ENCODE measurements at places on chromosomes 13 and 19.

- DNase-seq, result no peak
These were observed 85.4 kb downstream of the KLF12 start for GRCh38 chr13:74048756-74049155.

DNA sequence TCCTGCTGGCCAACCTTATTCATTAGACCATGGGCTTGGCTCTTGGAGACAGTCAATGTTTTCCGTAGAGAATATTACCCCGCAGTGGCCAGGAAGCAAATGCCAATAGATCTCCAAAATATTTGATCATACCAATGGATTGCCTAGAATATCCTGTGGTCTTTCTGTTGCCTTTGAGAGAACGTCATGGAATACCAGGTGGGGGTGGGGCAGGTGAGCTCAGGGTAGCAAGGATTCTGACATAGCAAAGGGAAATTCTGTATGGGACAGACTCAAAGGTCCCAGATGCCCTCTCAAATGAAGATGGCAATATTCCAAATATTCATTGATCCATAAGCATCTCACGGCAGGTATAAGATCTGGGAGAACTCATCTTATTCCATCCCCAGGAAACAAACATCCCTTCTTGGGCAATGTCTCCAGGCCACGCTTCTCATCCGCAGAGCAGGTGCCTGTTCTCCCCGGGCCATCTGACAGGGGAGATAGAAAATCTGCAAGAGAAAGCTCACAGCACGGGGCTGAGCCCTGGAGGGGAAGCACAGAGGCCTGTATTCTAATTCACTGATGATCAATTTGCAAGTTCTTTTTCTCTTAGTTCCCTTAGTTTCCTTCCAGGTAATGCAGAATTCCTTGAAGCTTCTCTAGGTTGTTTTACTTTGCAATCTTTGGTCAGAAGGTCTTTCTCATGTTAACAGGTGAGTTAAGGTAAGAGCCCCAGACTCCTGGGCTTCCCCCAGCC lies 69.6 kb upstream of the TSHZ3 start:
- no peak for DNase-seq

- DNase-seq, result no peak
These were observed 364.0 kb downstream of the LMO7 start for GRCh38 chr13:76000131-76000530.

DNA sequence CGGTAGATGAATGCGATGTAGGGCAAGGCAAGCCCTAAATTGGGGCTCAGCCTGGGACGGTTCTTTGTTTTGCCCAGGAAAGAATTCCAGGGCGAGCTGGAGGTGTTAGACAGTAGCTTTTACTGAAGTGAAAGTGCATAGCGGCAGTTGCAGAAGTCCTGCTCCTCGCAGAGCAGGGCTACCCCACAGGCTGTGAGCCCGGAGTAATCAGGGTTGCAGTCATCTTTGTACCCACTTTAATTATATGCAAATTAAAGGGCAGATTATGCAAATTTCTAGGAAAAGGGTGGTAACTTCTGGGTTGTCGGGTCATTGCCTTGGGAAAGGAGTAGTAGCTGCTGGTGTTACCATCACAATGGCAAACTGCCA lies 30.5 kb downstream of the VAV1 start:
- DNase-seq, result no peak

DNA sequence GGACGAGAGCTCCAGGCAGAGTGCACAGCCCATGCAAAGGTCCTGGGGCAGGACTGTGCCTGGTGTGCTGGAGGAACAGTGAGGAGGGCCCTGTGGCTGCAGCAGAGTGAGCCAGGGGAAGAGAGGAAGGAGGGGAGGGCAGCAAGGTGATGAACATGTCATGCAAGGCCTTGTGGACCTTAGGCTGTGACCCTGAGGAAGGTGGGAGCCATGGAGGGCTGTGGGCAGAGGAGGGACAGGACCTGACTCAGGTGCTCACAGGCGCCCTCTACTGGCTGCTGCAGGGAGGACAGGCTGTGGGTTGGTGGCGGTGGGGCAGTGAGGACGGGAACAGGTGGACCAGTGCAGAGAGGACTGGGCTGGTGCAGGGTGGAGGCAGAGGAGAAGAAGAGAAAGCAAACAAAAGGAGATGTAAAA lies 170.3 kb downstream of the PTPRS start:
- DNase-seq, result no peak

- DNase-seq, result no peak
These were observed 134.0 kb downstream of the MAB21L1 start for GRCh38 chr13:35342440-35342839.

DNA sequence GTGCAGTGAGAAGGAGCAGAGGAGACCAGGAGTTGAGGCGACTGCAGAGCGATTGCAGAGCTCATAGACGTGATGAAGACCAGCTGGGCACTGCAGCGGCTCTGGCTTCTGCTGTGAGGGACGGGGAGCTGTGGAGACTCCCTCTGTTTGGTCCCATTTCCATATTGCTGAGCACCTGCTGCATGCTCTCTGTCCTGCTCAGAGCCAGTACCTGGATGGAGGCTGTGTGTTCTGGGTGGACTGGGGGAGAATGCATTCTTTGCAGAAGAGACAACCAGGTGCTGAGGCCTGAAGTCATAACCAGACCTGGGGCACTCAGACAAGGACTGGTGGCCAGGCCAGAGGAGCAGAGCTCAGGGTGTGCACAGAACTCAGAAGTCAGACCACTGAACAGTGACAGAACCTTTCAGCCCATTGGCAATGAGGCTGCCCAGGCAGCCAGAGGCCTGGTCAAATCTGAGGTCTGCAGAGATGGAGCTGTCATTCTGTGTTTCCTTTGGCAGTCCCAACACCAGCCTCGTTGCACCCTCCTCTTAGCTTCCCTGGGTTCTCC lies 1.3 kb upstream of the A1BG start:
- no peak for DNase-seq

- DNase-seq, result no peak
These were observed 37.3 kb downstream of the SOX1 start for GRCh38 chr13:112103961-112104880.

GRCh38 chr13:109500146-109500773 lies 286.1 kb downstream of the IRS2 start:
- no peak for DNase-seq

DNA sequence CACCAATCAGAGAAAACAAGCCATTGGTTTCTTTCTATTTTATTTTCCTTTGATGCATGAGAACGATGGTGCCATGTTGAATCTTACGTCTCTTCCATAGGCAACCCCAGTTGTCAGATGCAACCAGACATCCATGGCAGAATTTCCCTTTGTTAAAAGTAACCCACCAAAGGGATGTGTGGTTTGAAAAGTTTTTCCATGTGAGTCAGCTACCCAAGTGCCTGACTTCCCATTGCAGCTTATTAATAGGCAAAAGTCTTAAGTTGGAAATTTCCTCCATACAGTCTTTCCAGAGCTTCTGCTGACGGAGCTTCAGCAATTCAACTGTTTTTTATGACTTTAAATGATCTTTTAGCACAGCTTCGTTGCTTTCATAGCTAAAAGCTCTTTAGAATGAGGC lies 73.8 kb upstream of the FAM216B start:
- DNase-seq, result no peak

- no peak for DNase-seq
These were observed 5.0 kb upstream of the FRY start for GRCh38 chr13:32026623-32027022.

DNA sequence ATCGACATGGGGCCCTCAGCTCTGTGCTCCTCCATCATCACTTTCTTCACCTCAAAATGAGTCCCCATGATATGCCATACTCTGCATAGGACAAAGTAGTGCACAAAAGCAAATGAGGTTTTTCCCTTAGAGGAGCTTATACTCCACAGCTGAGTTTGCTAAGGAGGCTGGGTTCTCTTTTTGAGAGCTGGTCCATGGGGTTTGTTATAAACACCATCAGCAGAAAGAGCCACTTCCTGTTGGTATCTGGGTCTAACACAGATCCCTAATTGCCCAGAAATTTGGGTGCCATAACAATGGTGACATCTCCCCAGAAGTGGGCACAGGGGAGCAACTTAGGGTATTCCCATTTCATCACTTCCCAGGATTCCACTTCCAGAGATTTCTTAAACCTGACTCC lies 395.7 kb downstream of the FOXO1 start:
- no peak for DNase-seq

DNA sequence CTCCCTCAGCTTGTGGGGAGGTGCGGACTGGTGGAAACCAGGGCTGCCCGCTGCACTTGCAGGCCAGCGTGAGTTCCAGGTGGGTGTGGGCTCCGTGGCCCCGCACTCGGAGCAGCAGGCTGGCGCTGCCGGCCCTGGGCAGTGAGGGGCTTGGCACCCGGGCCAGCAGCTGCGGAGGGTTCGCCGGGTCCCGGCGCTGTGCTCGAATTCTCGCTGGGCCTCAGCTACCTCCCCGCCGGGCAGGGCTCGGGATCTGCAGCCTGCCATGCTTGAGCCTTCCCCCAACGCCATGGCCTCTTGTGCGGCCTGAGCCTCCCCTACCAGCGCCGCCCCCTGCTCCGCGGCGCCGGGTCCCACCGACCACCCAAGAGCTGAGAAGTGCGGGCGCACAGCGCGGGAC lies 71.6 kb upstream of the ADGRL1 start:
- no peak for DNase-seq

- DNase-seq, result peak; percentile 86
These were observed at the start of gene DPF1 for GRCh38 chr19:38224014-38224862. Gene DPF1 (minus strand): TSS chr19:38224222. CDS start chr19:38224142, 80 bp downstream.

DNA sequence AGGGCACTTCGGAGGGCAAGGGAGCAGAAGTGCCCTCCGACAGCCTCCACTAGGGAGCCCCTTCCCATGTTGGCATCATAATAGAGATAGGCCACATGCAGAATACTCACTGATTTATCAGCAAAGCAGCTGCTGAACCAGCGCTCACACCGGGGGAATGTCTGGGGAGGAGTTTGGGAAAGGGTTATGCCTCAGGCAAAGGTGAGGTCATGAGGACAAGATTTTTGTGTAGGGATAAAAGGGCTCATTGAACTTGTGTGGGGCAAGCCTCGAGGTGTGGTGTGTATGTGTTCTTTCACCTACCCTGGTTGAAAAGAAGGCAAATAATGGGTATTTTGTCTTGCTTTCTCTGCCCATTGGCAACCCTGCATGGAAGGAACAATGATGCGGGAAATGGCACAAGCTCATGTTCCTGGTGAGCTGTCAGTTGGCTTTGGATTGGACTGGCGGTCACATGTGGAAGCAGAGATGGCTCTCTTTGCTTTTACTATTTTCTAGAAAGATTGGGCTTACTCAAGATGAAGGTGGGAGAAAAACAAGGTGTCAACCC lies 39.1 kb upstream of the SLC7A9 start:
- DNase-seq, result no peak

GRCh38 chr13:96141032-96141431 lies 51.1 kb downstream of the HS6ST3 start:
- peak; percentile 9 for DNase-seq

- DNase-seq, result no peak
These were observed 44.5 kb downstream of the CAPN12 start for GRCh38 chr19:38699647-38700349.

DNA sequence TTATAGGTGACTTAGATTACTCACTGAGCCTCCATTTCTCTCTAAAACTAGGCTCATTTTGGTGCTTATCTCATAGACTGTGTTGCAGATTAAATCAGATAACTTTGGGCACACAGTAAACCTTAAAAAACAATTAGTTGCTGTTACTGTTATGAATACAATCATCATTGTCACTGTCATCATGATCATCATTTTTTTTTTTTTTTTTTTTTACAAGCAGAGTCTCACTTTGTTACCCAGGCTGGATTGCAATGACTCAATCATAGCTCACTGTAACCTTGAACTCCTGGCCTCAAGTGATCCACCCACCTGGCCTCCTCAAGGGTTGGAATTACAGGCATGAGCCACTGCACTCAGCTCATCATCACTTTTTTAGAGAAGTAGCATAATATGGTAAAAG lies 60.0 kb downstream of the VWA8 start:
- no peak for DNase-seq
